ENCODE measurements at places on chromosomes 12 and 14.

GRCh38 chr14:49972823-49973222 is 79.9 kb downstream of the ARF6 start:
- DNase-seq = no peak

DNA sequence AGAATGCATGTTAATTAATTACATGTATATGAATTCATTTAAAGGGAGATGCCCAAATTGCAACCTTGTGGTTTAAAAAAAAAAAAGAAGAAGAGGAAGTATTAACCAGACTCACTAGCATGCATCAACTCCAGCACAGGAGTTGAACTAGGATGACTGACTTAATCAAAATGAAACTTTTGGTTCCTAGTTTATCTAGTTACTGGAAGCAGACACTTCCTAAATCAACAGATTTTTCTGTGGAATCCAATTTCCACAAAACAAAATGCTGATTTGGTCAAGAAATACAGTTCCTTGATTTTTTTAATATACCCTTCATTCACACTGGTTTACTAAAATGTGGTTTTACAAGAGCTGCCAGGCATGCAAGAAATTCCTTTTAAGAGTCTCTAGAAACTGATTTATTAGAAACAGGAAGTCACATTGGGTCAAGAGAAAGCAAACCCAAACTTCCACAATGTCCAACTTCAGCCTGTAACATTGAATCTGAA is 41.6 kb downstream of the ITPR2 start:
- no peak for DNase-seq

DNA sequence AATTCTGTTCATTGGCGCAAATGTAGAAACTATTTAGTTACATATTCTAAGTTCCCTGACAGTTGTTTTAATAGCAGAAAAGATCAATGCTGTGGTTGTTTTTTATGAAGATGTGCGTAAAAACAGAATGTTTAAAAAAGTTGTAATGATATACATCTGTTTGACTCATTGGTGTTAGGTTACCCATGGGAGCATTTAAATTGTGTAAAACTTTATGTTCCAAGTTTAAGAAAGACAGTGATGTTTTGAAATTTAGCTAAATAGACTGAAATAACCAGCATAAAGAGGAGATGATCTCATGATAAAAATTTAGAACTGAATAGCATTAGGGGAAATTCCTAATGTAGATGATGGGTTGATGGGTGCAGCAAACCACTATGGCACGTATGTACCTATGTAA is 3.6 kb downstream of the PELI2 start:
- DNase-seq = no peak

DNA sequence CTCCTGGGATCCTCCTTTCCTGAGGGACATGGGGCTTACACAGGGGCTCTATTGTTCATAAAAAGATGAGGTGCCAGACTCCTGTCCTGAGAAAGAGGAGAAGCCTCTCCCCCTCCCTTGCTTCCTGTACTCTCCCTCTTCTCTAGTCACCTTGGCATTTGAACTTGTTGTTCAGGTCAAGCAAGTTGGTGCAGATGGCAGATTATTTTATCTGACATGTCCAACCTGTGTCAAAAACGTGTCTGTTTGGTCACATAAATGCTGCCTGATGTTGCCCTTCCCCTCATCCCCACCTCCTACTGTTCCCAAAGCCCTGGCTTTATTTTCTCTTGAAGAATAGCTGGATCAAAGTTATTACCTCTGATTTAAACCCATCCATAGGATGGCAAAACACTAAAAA is 154.8 kb downstream of the TMX1 start:
- no peak for DNase-seq

DNA sequence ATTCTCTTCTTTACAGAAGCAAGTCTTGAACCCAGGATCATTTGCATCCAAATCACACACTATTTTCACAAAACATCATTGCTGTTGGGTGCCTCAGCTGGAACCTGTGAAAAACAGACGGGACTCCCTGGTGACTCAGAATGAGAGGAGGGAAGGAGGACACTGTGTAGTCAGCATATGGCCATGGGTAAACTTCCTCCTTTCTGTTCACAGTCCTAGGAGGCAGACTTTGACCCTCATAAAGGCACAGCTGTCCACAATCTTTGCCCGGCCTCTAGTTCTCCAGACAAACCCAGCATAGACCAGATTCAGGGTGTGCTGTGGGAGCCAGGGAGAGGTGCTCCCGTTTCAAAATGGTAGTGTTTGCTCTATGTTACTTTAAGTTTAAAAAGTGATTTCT is 62.0 kb downstream of the DYRK2 start:
- DNase-seq = no peak

GRCh38 chr14:30521899-30522736 is 36.8 kb upstream of the G2E3 start:
- no peak for DNase-seq

GRCh38 chr14:100536121-100536510 is 51.1 kb downstream of the BEGAIN start:
- DNase-seq = no peak

DNA sequence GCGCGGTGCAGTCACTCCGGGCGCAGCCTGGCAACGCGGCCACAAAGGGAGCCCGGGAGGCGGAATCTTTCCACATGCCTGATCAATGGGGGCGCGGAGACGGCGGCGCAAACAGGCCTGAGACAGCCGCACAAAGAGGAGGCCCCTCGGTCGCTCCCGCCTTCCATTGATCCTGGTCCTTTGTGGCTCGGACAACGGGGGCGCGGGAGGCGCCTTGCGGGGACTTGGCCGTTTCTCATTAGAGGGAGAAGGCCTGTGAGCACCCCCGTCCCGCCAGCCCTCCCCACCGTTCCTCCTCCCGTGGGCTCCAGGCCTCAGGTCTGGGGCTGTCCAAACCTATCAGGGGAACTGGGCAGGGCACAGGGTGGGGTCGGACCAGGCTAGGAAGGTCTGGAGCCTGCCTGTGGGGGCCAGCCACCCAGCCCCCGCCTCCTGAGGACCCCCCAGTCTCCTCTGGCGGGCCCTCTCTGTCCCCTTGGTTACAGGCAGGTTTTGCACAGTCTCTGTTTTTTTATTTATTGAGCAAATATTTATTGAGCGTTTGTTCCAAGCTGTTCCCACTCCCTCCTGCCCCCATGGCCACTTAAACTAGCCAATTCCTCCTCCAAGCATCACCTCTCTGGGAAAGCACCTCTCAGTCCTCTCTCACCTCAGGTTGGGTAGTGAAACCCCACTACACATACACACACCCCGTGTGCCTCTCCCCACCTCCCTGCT is 29.0 kb upstream of the MSI1 start:
- DNase-seq = no peak

- DNase-seq = no peak
These were observed 73.7 kb downstream of the GALNT4 start for GRCh38 chr12:89450907-89451306.

DNA sequence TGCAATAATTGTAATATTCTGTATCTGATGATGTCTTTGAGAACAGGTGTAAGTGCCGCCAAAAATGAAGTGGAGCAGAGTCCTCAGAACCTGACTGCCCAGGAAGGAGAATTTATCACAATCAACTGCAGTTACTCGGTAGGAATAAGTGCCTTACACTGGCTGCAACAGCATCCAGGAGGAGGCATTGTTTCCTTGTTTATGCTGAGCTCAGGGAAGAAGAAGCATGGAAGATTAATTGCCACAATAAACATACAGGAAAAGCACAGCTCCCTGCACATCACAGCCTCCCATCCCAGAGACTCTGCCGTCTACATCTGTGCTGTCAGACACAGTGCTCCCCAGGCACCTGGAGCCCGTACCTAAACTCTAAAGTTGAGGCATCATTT is 268.7 kb downstream of the DAD1 start:
- no peak for DNase-seq

GRCh38 chr14:104140463-104141331 is 2.3 kb downstream of the KIF26A start:
- no peak for DNase-seq

DNA sequence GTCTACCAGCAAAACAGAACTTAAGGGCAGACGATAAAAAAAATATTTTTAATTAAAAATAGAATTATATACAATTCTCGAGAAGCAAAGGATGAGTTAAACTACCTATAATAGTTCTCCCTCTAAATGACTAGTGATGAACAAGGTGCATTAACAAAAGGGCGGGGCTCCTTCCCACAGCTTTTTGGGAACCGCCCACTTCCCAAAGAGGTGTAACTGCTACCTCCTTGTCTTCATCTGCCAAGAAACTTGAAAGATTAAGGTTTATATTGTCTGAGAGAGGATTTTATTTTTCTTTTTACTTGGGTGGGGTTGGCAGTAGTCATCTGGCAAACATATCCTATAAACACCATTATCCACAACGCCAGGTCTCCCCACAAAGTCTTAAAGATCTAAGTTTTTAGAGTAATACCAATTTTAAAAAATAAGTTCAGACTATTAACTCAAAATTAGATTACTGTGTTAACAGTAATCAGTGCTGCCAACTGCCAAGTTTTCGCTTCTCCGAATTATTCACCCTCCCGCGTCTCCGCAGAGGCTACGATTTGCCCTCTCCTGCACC is 938 bp downstream of the RALGAPA1 start:
- DNase-seq = no peak
